ENCODE measurements at places on chromosomes 1 and 21. TPM values are rescaled to one million over a fixed set of nuclear protein-coding genes. Genes with fewer than 3 reads are reported as not detected.

The TNFRSF1B gene
- 87.9 TPM for total RNA-seq

The ZMYND12 gene
- 0.26 TPM for total RNA-seq

DNA sequence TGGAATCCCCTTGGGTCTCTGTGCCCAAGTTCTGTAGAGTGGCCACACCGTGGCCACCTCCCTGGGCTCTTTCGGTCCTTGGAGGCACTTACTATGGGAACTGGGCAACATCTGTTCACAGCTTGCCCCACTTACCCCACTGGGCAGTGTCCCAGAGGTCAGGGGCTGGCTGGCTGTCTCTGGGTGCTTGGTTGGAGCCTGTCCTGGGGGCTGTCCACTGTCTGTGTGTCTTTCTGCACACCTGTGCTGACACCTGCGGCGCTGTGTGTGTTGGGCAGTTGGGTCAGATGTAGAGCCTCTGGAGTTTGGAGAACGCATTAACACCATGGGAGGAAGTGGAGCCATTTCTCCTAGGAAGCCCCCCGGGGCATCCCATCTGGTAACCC lies 1.3 kb upstream of the TMEM54 start:
- DNase-seq, result no peak

DNA sequence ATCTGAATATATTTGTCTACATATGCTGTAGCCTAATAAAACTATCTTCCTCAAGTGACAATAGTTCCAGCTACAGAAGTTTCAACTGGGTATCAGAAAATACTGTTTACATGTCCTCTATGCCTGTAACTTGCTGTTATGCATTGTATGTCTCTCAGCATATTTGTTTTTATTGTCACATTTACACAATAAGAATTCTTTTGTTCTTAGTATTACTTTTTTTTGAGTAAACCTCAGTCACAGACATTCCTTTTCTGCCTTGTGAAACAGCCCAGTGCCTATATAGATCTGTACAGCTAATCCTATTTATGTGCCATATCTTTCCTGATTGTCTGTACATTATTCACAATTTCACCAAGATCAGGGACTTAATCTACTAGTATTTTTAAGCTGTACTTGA lies 565.2 kb downstream of the NEGR1 start:
- no peak for DNase-seq

GRCh38 chr1:54853096-54853792 lies 33.8 kb downstream of the DHCR24 start:
- DNase-seq, result no peak

- no peak for DNase-seq
These were observed 98.6 kb downstream of the NMNAT2 start for GRCh38 chr1:183319606-183320005.

DNA sequence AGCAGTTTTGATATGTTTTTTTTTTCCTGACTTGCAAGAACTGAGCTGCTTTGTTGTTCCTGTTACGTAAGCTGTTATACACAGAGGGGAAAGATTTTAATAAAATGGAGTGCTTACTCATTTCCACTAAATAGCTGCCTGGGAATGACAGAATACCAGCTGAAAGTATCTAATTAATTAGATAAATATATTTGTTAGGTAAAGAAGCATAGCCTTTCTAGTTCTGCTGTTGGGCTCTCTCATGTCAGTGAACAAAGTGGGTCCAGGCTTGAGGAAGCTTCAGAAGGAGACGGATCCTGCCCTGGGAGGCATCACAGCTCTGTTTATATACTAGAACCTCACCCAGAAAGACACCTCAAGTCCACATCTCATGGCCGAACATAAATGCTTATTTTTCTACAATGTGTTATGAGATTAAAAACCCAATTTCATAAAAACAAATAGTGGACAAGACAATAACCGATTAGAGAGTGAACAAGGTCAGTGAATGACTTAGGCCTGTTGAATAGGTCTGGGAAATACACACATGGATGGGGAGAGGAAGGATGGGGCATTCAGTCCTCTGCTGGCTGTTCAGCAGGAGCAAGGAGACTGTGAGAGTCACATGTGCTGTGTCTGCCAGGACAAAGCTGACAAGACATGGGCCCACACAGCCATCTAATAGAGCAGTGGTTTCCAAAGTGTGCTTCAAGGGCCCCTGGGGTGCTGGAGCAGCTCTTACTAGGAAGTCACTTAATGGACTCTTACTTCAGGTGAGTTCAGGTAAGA lies 20.6 kb downstream of the TRAF5 start:
- DNase-seq, result no peak

DNA sequence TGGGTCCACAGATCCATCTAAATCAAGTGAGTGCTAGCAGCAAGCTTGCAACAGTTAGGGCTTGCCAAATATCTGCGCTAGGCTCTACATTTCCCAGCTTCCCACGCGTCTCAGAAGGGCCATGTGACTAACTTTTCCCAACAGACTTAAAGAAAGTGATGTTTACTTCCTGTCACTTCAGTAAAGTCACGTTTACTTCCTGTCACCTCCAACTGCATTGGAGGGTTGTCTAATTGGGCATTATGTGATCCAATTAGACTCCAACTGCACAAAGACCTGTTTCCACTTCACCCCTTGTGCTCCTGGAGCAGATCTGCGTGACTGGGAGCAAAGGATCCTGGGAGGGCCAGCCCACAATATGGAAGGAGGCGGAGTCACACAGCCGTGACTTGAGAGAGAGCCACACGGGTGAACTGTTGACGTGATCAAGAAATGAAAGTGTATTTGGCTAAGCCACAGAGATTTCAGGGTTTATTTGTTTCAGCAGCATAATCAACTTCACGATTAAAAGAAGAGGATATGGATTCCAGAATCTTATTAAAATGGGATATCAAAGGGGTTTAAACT lies 77.7 kb downstream of the CYYR1 start:
- DNase-seq, result no peak

DNA sequence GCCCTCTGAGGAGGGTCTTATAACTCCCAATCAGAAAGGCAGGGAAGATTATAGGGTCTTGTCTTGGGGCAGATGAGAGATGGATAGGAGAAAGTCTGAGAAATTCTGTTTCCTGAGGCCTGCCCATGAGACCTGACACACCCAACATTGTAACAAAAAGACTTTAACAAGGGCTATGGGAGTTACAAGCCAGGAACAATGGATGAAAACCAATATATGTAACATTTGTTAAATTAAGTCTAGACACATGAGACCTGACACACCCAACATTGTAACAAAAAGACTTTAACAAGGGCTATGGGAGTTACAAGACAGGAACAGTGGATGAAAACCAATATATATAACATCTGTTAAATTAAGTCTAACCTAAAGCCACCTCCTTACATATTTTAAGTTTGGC lies 21.8 kb downstream of the NRDC start:
- no peak for DNase-seq
